Fibroblast of upper back skin (primary cell): ENCODE measurements at places on chromosomes 3 and 15.

DNA sequence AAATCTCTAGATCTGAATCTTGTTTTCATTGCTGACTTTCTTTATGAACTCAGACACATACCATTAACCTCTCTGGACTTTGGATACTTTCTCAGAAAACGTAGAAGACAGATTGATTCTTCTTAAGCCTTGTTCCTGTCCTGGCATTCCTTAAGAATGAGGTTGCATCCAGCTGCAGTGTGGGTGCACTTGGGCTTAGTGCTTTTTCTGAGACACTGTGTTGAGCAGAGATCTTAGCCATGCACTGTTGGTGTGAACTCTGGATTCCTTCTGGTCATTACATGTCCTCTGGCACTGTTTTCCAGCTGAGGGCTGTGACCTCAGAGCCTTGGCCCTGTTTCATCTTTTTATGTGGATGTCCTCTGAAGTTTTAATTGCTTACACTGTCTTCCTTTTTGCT is 428.3 kb downstream of the CNTN4 start:
- peak; percentile 1 for DNase-seq

- no peak for DNase-seq
Observed at GRCh38 chr15:44368370-44368769, 59.1 kb upstream of the CTDSPL2 start.

DNA sequence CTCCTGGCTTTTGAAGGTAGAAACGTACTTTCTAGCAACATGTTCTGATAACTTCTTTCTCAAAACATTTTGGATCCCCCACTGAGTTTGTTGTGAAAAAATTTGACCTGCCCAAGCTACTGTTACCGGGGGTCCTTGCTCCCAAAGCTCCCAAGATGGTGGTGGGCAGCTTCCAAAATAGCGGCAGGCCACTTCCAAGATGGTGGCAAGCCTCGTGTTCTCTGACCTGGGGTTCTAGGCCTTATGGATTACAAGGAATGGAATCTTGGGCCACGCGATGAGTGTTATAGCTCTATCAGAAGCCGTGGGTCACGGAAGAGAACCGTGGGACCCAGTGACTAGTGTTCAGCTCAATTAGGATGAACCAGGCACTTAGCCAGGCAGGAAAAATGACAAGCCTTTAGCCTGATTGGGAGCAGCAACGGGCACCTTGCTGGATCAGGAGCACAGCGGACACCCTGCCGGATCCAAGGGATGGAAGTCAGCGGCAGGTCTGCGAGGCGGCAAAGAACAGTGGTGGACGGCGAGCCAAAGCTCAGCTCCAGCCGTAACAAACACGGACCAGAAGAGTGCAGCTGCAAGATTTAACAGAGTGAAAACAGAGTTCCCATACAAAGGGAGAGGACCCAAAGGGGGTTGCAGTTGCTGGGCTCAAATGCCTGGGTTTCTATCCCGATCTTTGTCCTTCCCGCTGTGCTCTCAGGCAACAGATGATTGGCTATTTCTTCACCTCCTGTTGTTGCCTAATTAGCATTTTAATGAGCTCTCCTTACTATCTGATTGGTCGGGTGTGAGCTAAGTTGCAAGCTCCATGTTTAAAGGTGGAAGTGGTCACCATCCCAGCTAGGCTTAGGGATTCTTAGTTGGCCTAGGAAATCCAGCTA is 133.3 kb downstream of the WDR72 start:
- DNase-seq = no peak

DNA sequence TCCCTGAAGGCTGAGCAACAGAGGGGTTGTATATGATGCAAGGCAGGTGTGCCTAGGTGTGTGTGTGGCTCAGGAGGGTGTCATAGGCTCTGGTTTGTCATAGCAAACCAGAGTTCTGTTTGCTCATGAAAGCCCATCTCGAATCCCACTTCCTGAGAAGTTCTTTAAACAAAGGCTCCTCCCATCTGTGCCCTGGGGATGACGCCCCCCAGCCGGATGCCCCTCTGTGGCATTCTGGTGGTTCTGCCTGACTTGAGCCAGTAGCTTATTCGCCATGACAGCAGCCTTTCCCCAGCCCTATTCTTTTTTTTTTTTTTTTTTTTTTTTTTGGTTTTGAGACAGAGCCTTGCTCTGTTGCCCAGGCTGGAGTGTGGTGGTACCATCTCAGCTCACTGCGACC is 45.4 kb downstream of the PDIA5 start:
- DNase-seq = no peak

DNA sequence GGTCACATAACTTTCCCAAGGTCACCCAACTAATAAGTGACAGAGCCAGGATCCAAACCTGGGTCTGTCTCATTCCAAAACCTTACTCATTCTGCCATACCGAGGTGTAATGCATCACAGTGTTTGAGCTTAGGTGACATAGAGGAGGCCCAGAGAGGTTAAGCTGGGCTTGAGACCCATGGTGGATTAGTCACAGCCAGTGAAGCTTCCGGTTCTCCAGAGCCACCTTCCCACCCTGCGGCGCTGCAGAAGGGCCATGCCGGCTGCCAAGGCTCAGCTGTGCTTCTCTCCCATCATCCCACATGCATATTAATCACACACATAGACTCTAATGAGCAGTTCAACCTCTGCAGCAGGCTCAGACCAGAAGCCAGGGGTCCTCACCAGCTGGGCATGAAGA is 42.2 kb downstream of the SPSB4 start:
- DNase-seq = no peak

- no peak for DNase-seq
Observed at GRCh38 chr15:56815247-56815646, 81.9 kb upstream of the ZNF280D start.

DNA sequence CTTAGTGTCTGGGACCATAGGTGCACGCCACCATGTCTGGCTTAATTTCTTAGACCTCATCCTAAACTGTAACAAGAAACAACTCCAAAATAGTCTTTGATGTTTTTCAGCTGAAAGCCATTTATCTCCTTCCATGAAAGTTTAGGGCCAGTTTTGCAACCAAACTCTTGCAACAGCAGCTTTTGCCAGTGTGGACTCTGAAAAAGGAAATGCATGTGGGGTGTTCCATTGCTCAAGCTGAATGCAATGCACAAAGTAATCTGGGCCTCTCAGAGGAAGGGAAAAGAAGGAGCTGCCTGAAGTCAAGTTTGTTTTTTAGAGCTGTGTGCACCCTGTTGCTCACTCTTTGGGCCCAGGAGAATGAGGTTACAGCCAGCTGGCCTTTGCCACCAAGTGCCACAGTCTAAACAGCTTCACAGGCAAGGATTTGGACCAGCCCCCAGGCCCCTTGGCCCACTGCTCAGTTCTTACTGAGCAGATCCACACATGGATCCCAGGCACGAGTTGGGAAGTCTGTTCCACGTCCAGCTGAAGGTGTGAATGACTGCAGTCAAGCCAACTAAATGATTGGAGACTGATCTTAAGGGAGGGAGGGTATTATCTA is 212.3 kb upstream of the LRRFIP2 start:
- DNase-seq = no peak

DNA sequence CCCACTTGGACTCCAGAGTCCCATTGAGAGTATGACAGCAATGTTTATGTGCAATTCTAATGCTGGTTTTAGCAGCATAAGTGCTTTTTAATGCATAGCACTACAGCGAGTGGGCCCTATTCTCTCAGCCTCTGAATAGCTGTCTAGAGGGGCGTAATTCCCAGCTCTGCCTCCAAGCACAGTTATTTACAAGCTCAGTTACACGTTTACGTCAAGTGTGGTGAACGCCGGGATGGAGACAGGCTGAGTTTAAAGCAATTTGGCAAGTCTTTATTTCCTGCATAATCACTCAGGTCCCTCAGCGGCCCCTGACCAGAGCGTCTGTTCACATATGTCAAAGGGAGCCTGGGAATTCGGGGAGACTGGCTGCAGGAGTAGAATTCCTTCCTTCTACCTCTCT is 43.9 kb downstream of the SOX14 start:
- DNase-seq = no peak

GRCh38 chr3:135964160-135964955 is 1.2 kb upstream of the PPP2R3A start:
- DNase-seq = no peak

- DNase-seq = no peak
Observed at GRCh38 chr3:38519000-38519399, 22.9 kb downstream of the EXOG start.

DNA sequence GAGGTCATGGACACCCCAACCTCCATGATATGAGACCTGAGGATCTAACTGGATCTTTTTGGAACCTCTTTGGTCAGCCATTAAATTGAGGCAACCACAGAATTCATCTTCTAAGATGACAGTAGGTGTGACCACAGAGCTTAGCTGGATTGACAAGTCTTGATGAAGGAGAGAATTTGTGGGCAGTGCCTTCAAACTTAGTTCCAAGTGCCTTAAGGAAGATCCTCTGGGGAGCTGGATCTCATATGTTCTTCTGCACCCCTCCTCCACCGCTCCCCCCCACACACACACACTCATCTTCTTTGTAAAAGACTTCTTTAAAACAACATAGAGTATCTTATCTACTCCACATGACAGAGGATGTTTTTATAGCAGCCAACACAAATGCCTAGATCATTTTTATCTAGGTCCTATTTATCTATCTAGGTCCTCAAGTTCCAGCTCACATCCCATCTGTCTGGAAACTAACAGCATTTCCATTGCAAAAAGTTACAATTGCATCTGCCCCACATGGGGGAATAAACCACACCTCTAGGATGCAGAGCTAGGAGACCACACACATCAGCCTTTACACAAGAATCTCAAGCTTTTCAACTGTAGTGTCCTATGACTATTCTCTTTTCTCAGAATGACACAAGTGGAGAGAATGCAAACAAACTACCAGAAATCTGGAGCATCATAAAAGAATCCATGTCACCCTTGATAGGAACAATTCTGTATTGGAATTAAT is 37.4 kb downstream of the WWTR1 start:
- DNase-seq = peak; percentile 93

DNA sequence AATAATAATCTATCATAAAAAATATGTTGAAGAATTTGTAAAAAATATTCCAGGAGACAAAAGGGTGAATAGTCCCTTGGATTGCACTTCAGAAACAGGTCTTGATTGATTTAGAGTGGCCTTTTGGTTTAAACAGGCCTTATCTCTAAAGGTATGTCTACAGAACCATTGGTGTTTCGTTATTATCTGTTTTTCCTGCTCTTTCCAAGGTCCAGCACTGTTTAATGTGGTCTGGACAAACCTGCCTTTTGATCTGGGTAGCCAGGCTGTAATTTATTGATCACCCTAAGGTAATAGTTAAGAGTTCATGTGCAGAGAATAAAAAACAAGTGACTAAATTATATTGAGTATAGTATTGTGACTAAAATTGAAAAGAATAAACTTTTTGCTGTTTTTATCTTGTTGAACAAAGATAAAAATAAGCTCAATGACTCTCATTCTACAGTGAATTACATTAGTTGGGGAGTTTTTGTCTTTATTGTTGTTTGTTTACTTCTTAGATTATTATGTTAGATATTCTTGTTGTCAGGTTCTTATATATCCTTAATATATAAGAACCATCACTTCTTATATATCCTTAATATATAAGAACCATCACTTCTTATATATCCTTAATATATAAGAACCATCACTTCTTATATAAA is 25.1 kb downstream of the SLC2A2 start:
- no peak for DNase-seq

- DNase-seq = no peak
Observed at GRCh38 chr15:47349179-47349578, 368.1 kb upstream of the SEMA6D start.

- DNase-seq = no peak
Observed at GRCh38 chr3:46709721-46710120, 7.9 kb downstream of the PRSS50 start.

GRCh38 chr3:109995377-109995776 is 658.0 kb upstream of the DPPA4 start:
- no peak for DNase-seq

DNA sequence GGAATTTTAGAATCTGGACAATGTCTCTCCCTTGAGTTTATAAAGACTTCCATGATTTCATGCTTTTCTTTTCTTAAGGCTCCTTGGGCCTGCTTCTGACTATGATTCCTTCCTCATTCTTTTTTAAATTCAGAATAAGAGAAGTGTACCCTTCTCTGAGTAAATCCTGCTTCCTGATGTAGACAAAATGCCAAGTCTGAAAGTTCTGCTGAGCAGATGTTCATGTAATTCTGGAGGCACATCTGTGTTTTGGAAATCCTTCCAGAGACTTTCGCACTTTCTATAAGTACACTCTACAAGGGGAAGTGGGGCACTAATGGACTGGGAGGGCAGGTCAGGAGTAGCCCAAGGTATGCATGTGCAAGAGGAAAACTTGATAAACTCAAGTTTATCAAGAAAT is 24.8 kb downstream of the TPM1 start:
- no peak for DNase-seq

DNA sequence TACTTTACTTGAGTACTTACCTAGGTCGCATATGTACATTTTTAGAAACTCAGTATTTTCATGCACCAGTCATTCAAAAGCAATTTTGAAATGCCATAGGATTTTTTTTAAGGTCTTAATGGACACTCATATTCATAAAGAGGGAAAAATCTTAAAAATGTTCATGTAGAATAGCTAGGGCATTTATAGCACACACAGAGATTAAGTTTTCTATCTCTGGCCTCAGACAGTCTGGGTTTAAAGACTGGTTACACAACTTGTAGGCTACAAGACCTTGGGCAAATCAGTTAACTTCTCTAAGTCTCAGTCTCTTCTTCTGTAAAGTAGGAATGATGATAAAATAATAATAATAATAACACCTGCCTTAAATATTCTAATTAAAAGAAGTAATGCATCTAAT is 48.5 kb upstream of the UBP1 start:
- DNase-seq = peak; percentile 10

DNA sequence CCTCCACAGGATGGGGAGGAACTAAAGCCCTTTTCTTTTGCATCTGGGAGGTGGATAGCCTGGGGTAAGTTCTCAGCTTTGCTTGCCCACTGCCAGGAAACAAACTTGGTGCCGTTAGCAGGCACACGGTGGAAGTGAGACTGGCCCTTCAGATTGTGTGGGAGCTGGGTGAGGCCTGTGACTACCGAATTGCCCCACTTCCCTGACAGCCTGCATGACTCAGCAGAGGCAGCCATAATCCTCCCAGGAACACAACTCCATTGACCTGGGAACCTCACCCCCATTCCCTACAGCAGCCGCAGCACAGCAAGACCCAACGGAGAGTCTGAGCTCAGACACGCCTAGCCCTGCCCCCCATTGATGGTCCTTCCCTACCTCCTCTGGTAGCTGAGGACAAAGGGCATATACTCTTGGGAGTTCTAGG is 282.6 kb downstream of the KLF13 start:
- DNase-seq = no peak

GRCh38 chr3:11452312-11452711 is 180.1 kb downstream of the ATG7 start:
- no peak for DNase-seq

DNA sequence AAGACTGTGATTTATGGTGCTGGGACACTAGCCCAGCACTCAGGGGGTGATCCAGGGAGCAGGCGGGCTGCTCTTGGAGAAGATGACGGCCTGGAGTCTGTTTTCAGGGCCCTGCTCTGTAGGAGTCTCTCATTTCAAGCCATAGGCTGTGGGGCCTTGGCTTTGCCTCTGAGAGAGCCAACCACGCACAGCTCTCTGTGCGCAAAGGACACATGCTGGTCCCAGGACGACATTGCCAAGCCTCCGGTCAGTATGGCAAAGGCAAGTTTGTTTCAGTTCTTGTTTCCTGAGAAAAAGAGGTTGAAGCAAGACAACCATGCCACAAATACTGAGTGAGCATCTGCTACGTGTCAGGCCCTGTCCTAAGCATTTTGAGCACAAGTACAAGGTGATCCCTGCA is 197.1 kb downstream of the EPHB1 start:
- DNase-seq = no peak
